ENCODE measurements at places on chromosomes 16 and 17.
A peak's percentile ranks its signal among the peaks of the same experiment; 100 is the strongest.

DNA sequence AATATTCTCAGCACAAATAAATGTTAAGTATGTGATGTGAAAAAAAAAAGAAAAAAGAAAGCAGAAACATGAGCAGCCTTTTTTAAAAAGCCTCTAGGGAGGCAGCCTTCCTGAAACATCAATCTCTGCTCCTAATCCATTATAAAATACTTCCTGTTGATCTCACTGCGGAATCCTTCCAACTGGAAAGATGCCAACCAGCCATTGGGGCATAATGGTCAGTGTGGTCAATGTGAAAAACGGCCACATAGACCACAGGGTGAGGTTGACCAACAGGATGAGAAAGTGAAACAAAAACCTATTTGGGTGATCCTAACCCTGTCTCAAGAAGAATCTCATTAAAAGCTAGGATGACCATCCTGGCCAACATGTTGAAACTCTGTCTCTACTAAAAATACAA lies 26.1 kb upstream of the ABCA8 start:
- DNase-seq: no peak

DNA sequence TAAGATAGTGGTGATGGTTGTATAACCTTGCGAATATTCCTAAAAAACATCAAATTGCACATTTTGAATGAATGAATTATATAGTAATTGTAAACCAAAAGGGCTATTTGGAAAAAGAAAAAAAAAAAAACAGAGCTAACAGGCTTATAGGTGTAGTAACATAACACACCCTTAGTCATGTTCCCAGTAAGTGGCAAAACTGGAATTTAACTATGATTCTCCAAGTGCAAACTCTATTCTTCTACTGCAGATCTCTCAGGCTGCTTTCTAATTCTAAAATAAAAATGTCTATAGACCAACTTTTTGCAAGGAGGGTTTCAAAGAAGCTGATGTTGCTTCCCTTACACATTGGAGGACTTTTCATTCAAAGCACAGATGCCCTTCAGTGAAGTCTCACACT lies 293.2 kb upstream of the MON1B start:
- DNase-seq: no peak

GRCh38 chr16:55543472-55543871 lies 23.0 kb upstream of the CAPNS2 start:
- peak; percentile 3 for DNase-seq

- no peak for DNase-seq
Observed at GRCh38 chr16:89584768-89585549, 9.4 kb downstream of the CPNE7 start.

DNA sequence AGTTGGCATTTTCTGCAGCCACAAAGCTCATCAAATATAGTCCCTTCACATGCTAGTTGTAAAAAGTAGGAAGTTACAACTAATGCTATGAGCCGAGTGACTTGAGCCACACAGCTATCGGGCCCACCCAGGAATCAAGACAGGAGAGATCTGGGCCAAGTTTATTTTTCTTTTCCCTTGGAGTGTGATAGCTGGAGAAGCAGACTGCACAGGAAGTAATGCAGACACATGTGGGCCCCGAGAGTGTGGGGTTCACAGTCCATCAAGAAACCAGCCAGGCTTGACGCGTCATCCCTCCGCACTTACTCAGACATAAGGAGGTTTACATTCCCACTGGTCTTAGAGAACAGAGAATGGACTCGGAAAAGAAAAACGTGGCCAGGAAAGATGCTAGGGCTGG lies 403.1 kb upstream of the CDH11 start:
- no peak for DNase-seq
